ENCODE measurements at places on chromosomes 11 and 22. TPM values are rescaled to one million over a fixed set of nuclear protein-coding genes. Genes with fewer than 3 reads are reported as not detected.

Gene APOA4
- not detected for total RNA-seq

Gene MMP1
- total RNA-seq, result 19.1 TPM

Gene SMTNL1
- not detected for total RNA-seq

Gene BAIAP2L2
- total RNA-seq, result 0.29 TPM

Gene CALCA
- total RNA-seq, result not detected

Gene PYGM
- 2.0 TPM for total RNA-seq

Gene RCOR2
- 0.69 TPM for total RNA-seq

Gene MOGAT2
- total RNA-seq, result not detected

Gene OR52H1
- 0.90 TPM for total RNA-seq

Gene APOA5
- total RNA-seq, result not detected

Gene SCGB1D2
- not detected for total RNA-seq

Gene ADM
- total RNA-seq, result 24.5 TPM

Gene VWCE
- 1.5 TPM for total RNA-seq

Gene AIFM3
- 5.7 TPM for total RNA-seq

Gene CHADL
- 3.4 TPM for total RNA-seq

Gene CARD16
- total RNA-seq, result 74.0 TPM

Gene SEC14L2
- 7.1 TPM for total RNA-seq

Gene CRYBB3
- 0.72 TPM for total RNA-seq

Gene TMEM258
- 94.0 TPM for total RNA-seq

Gene SMDT1
- total RNA-seq, result 113 TPM

Gene HDHD5
- 22.7 TPM for total RNA-seq

Gene PATE2
- not detected for total RNA-seq

Gene BLID
- total RNA-seq, result not detected

Gene SEC14L6
- 17.2 TPM for total RNA-seq

Gene CASP5
- total RNA-seq, result 1.9 TPM

Gene RIMBP3C
- 0.41 TPM for total RNA-seq

Gene C11orf86
- total RNA-seq, result not detected

Gene TRIM48
- not detected for total RNA-seq

Gene CRY2
- total RNA-seq, result 54.2 TPM

Gene PVALB
- 2.5 TPM for total RNA-seq

Gene MUC2
- total RNA-seq, result not detected

Gene SLC17A6
- total RNA-seq, result not detected

Gene DSCAML1
- total RNA-seq, result 1.3 TPM

Gene MEI1
- 2.3 TPM for total RNA-seq

Gene IRF7
- 56.2 TPM for total RNA-seq

Gene TIGD3
- total RNA-seq, result 0.43 TPM

Gene MRPL49
- total RNA-seq, result 53.7 TPM

Gene LRFN4
- total RNA-seq, result 14.0 TPM

Gene TMEM25
- total RNA-seq, result 26.3 TPM

Gene OR4A16
- total RNA-seq, result not detected

Gene SCGB2A2
- total RNA-seq, result not detected

Gene TLCD5
- 4.2 TPM for total RNA-seq

Gene ARHGAP8
- total RNA-seq, result 18.1 TPM

Gene NXPE4
- not detected for total RNA-seq
